ENCODE measurements at places on chromosomes 4 and X. TPM values are rescaled to one million over a fixed set of nuclear protein-coding genes. Genes with fewer than 3 reads are reported as not detected.

The SH3RF1 gene
- total RNA-seq: 0.23 TPM

The ZNF157 gene
- 0.18 TPM for total RNA-seq

The CCDC120 gene
- 6.5 TPM for total RNA-seq

The CENPE gene
- 52.4 TPM for total RNA-seq

The HMX1 gene
- total RNA-seq: not detected

The MAGEA10 gene
- not detected for total RNA-seq

The SMIM20 gene
- total RNA-seq: 11.5 TPM

The SLITRK4 gene
- total RNA-seq: not detected

The CPZ gene
- total RNA-seq: 0.75 TPM

The CYTL1 gene
- total RNA-seq: not detected

The ARHGAP4 gene
- 262 TPM for total RNA-seq

The SAT1 gene
- total RNA-seq: 218 TPM

The LRIT3 gene
- 0.10 TPM for total RNA-seq

The SASH3 gene
- total RNA-seq: 229 TPM

The XAGE1A gene
- not detected for total RNA-seq

The CCDC149 gene
- not detected for total RNA-seq

Data from activated CD4-positive, alpha-beta memory T cell treated with anti-CD3 and anti-CD28 coated beads, Interleukin-2, amount 10 ng/mL, durations not matched to agents 7 days and 5 days (primary cell).